ENCODE measurements at places on chromosomes 4 and X.

GRCh38 chrX:15358533-15358932, 23.2 kb upstream of the PIGA start:
- no peak for DNase-seq

GRCh38 chr4:116959045-116959444, 126.3 kb downstream of the TRAM1L1 start:
- DNase-seq: no peak

DNA sequence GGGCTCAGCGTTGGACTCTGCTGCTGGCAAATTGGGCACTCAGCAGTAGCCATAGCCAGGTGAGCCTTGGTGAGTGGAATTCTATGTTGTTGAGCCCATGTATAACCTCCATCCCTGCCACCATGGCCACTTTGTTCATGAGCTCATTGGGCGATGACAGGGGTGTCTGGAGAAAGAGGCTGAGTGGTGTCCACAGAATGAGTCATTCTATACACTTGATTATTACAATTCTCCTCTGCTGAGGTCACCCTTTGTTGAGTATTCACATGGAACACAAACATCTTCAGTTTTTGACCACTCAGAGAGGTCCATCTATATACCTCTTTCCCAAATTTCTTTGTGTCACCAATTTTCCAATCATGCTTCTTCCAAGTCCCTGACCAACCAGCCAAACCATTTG, 1341.7 kb downstream of the PCDH7 start:
- DNase-seq: no peak

DNA sequence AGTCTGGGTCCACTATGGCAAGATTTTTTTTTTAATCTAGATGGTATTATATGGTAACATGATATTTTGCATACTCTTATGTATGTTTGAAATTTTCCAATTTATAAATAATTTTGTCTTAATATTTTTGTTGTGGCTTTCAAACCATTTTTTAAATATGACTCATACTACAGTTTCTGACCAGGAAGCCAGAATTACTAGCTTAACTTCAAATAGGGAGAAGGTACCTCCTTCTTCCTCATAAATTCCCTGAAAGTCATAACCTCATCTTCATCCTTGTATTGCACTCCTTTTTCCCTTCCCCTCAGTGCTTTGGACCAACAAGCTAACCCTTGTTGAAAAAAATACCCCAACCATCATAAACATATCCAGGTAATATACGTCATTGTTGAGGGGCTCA, 21.6 kb downstream of the ARAP2 start:
- DNase-seq: no peak

DNA sequence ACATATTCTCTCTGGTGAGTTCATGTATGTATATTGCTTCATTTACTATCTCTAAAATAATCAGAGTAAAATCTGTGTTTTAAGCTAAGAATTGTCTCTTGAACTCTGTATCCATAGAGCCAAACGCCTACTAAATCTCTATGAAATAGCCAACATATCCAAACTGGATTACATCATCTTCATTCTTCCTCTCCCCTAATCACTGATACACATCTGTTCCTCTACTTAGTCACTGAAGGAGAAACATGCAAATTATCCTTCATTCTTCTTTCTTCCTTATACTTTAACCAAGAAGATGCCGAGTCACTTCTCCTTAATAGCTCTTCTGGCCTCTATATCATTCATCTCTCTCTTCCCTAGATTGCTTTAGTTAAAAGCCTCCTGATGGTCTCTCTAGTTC, 630.4 kb upstream of the FTHL17 start:
- DNase-seq: no peak

- no peak for DNase-seq
Observed at GRCh38 chr4:140952717-140953116, 180.6 kb downstream of the RNF150 start.

DNA sequence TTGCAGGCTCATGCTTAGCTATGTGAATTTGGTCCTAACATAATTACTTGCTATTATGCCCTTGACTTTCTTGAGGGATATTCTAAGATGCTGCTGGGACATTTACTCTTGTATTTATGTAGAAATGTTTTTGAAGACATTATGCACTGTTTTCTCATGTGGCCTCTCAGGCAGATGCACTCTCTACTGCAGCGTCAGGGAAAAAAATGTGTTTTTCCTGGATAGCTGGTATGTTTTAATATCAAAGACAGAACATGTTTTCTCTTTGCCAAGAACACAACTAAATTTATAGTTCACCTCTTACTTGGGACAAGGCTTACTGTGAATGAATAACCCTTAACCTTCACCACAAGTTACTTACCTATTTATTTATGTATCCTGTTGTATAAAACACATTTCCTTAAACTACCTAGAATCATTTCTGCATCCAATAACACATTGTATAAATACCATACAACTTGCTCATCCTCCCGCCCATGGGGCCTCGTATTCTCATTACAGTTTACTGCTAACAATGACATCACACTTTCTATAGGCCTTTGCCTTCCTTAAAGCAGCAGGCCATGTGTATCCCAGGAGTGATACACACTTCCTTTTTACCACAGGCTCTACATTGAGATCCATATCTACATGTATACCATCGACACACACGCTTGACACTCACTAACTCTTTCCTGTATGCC, 178.7 kb downstream of the SLIT2 start:
- DNase-seq: no peak

GRCh38 chrX:5324546-5324945, 904.1 kb downstream of the NLGN4X start:
- DNase-seq: no peak

GRCh38 chr4:75779105-75779757, 54.9 kb downstream of the USO1 start:
- no peak for DNase-seq

GRCh38 chrX:34377645-34378044, 245.5 kb upstream of the FAM47A start:
- DNase-seq: no peak

DNA sequence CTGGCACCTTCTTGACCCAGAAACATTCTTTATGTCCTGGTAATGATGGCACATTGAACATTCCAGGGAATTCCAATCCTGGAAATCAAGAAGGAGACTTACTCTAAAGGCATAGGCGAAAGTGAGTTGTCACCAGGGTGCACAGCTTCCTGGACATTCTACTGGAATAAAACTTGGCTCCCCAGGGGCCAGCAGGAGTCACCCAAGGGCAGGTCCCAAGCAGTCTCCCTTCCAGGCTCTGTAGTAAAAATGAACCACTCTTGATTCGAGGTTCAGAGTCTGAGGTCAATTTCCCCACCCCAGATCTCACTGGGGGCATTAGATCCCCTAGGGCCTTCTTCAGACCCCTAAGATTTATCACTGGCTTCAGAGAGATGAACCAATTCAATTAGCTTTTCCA, 338.7 kb upstream of the GATB start:
- no peak for DNase-seq

GRCh38 chrX:18360867-18361266, 6.4 kb upstream of the SCML2 start:
- no peak for DNase-seq

GRCh38 chrX:44989995-44990770, 117.2 kb downstream of the KDM6A start:
- no peak for DNase-seq

DNA sequence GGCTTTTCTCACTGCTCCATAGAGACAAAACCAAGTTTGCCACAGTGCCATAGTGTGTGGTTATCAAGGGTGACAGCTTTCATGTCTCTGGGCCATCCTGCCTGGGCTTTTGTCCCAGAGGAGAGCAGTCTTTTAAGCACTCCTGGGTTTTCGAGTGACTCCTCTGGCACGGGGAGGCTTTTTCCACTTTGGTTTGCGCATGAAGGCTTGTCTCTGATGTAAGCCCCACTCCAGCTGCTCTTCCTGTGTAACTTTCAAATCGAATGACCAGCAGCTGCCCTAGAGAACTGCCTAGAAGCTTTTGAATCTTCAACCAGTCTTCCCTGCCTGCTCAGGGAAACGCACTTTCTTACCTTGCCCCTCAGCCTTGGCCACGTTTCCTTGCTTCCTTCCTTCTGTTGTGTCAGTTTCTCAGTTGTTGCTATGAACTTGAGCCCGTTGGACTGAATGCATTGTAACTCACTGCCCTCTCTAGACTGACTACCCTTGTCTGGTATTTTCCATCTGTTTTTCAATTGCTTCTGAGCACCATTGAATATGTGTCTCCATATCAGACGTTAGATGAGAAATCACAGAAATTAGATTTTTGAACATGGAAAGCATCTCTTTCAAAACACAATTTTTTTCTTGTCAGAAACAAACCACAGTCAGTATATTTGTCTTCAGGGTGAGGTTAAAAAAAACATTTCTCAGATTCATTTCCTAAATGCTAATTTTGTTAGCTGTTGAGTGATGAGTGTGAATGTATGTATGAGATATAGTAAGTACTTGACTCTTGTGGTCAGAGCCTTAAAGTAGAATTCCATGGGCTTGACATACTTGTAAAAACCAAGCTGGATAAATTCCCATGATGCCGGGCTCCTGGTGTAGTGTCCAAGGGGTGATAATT, 45.3 kb downstream of the SLC9A6 start:
- no peak for DNase-seq

- DNase-seq: no peak
Observed at GRCh38 chr4:175325230-175325629, 407.1 kb downstream of the ADAM29 start.

GRCh38 chrX:15678339-15678738, 13.7 kb upstream of the CLTRN start:
- no peak for DNase-seq

DNA sequence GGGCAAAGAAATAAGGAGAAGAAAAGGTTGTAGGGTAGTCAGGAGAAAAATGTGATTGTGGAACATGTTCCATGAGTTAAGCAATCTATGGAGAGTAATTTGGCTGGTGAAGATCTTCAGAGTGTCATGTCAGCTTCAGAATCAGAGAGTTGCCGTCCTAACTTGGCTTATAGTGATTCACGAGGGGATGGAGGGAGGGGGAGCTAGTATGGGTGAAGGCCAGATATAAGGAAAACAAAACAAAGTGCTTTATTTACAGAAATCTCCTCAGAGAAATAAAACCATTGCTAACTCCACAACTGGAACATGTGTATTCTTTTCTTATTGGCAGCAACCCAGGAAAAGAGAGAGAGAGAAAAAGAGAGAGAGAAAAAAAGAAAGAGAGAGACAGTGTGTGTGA, 256.5 kb upstream of the NRK start:
- no peak for DNase-seq

DNA sequence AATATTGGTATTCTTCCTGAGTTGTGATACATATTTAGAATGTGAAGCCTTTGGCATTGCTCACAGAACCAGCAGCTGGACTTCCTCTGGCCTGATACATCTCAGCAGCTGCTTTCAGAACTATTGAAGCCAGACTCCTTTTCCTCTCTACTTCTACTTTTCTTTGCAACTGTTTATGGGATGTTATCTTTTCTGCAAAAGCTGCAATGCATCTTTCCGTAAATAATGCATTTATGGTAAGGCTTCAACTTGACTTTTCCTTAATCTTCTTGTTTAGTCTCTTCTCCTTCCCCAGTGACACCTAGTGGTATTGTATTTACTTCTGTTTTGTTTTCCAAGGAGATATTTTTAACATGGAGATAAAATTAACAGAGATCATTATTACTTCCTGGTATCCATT, 1548.7 kb downstream of the PCDH7 start:
- no peak for DNase-seq

DNA sequence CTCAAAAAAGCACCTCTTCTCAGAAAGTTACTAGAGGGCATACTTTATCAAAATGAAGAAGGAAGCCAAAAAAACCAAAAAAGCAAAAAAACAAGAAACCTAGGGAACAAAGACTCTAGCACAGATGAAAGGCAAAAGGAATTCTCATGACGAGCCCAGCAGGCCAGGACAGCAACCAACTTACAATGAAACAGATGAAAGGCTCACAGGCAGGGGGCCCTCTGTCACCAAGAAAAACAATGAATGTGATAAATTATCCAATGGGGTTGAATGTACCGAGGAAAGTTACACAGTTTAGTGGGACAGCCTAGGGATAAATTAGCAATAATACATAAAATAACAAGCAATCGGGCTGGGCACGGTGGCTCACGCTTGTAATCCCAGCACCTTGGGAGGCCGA, 79.0 kb downstream of the GPR82 start:
- DNase-seq: no peak

DNA sequence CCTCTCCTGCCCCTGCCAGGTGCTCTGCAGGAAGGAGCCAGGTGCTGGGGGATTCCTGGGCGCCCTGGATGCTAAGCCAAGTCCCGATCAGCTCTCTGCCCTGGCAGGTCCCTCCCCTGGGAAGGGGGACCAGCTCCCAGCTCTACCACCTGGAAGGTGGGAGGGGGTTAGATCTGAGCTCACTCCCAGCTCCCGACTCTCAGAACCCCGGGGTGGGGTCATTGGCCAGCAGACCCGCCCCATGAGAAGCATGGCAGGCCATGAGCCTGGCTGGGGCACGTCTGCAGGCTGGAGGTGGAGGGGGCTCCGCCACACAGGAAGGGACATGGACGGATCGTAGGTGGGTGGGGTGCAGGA, 83.4 kb upstream of the NKX1-1 start:
- DNase-seq: no peak

- DNase-seq: no peak
Observed at GRCh38 chr4:99029852-99030251, 34.3 kb downstream of the METAP1 start.

GRCh38 chr4:55445921-55446577, 50.3 kb downstream of the TMEM165 start:
- no peak for DNase-seq

- no peak for DNase-seq
Observed at GRCh38 chr4:30380404-30380998, 339.7 kb upstream of the PCDH7 start.

GRCh38 chr4:104334410-104334809, 160.3 kb downstream of the CXXC4 start:
- DNase-seq: no peak

- DNase-seq: no peak
Observed at GRCh38 chr4:55727746-55728145, 91.6 kb upstream of the NMU start.

GRCh38 chr4:52822972-52823701, 39.0 kb upstream of the RASL11B start:
- no peak for DNase-seq

GRCh38 chr4:84995386-84995785, 28.9 kb upstream of the WDFY3 start:
- DNase-seq: no peak

DNA sequence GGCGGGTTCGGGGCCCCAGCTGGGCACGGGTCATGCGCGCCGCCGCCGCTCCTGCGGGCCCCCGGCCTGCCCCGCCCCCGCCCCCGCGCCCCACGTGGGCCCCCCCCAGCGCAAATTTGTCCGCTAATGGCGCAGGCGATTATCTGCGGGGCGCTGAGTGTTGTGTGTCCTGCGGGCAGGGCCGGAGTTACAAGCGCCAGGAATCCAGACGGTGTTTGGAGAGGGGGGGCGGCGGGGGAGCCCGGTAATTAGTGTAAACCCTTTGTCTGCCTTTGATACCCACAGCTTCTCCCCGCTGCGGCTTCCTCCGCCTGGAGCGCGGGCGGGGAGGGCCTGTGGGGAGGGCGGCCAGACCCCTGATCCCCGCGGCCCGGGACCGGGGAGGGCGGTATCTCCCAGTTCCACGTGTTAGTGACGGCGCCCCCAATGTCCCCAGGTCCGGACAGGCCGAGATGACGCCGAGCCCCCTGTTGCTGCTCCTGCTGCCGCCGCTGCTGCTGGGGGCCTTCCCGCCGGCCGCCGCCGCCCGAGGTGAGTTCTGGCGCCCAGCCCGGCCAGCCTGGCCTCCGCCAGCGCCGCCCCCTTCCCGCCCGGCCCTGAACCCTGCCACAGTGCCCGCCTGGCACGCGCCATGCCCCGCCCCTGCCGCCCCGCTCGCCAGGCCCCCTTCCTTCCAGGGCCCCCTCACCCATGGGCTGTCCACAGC, 761 bp downstream of the FGFRL1 start:
- DNase-seq: peak; percentile 21

- DNase-seq: no peak
Observed at GRCh38 chrX:25561190-25561589, 545.4 kb upstream of the ARX start.

- no peak for DNase-seq
Observed at GRCh38 chr4:40525752-40526598, 103.7 kb downstream of the RBM47 start.

All from activated T-cell treated with anti-CD3 and anti-CD28 coated beads for 4 hours (primary cell).